ENCODE measurements at places on chromosomes 13 and 19. TPM values are rescaled to one million over a fixed set of nuclear protein-coding genes. Genes with fewer than 3 reads are reported as not detected.

KLHL26 gene
- 4.1 TPM for total RNA-seq

CYP4F2 gene
- total RNA-seq: not detected

ZNF724 gene
- total RNA-seq: 0.43 TPM

GRCh38 chr19:44869733-44870470 lies 21.2 kb upstream of the TOMM40 start:
- no peak for DNase-seq

DNA sequence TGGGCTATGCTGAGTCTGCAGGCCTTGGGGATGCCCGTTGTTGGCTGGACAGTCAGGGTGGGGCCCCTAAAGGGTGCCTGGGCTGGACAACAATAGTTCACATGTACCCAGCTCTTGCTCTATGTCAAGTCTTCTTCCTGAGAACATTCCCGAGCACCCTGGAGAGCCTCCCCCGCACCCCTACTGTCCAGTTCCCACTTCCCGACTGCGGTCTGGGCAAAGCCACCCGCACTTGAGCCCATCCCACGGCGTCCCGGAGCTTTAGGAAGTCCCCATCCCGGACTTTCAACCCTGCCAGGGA lies 1.1 kb upstream of the MPND start:
- no peak for DNase-seq

DNA sequence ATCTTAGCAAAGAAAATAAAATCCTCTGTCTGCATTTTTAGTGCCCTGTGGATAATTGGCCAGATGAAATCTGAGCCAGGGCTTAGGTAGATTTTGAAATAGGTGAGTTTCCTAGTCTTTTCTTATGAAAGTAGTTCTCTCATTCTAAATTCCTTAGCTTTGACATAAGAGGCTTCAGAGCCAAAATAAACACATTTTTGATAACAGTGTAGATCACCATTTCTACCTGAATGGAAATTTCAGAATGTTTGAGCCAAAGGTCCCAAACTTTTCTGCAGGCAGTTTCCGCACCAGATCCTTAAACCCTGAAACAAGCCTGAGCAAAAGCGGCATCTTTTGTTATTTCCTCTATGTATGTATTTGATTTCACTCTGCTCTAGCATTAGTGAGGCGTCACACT lies 551.2 kb downstream of the EFNB2 start:
- DNase-seq: no peak

- DNase-seq: peak; percentile 100
Measured at GRCh38 chr19:40777937-40778705, at the start of gene RAB4B. TSS of gene RAB4B (plus strand) at chr19:40778247. CDS start at chr19:40778376, 129 bp downstream.
